Right kidney (tissue), 9 donors: ENCODE measurements at places on chromosomes 6 and 20.

- no peak for DNase-seq
Observed at GRCh38 chr6:52457096-52457495, 37.0 kb downstream of the EFHC1 start.

DNA sequence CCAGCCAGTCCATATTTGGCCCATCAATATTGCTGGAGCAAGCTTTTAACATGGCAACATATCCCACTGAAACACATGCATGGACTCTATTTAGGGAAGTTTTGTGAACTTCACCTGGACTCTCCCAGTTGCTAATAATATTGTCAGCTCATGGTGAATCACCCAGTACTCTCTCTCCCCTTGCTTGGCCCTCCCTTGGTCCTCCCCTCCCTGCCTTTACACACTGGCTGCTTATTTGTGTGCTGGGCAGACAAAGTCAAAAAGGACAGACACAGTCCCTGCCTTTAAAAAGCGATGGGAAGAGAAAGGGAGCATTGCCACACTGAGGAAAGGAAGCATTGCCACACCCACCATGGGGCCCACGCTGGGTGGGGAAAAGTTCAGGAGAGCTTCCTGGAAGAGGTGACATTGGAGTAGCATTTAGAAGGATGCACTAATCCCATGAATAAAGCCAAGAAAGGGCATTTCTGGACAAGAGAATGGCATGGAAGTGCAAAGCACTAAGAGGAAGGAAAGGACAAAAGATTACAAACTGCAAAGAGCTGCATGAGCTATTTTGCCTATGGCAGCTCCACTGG, 143.4 kb upstream of the EXOC2 start:
- DNase-seq = no peak

- DNase-seq = no peak
Observed at GRCh38 chr20:47413189-47413588, 56.7 kb upstream of the ZMYND8 start.

DNA sequence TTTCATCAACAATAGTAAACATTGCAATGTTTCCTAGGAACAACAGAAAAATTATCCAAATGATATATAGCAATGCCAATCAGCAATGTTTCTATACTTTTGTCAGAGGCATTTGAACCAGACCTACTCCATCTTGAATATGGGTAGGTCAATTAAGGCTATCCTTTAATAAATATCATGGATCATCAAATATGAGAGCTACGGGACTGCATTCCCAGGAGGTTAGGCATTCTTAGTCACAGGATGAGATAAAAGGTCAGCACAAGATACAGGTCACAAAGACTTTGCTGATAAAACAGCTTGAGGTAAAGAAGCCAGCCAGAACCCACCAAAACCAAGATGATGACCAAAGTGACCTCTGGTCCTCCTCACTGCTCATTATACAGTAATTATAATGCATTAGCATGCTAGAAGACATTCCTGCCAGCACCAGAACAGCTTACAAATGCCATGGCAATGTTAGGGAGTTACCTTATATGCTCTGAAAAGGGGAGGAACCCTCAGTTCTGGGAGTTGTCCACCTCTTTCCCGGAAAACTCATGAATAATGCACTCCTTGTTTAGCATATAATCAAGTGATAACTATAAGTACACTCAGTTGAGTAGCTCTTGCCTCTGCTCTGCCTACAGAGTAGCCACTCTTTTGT, 8.6 kb upstream of the SERPINB6 start:
- DNase-seq = no peak

DNA sequence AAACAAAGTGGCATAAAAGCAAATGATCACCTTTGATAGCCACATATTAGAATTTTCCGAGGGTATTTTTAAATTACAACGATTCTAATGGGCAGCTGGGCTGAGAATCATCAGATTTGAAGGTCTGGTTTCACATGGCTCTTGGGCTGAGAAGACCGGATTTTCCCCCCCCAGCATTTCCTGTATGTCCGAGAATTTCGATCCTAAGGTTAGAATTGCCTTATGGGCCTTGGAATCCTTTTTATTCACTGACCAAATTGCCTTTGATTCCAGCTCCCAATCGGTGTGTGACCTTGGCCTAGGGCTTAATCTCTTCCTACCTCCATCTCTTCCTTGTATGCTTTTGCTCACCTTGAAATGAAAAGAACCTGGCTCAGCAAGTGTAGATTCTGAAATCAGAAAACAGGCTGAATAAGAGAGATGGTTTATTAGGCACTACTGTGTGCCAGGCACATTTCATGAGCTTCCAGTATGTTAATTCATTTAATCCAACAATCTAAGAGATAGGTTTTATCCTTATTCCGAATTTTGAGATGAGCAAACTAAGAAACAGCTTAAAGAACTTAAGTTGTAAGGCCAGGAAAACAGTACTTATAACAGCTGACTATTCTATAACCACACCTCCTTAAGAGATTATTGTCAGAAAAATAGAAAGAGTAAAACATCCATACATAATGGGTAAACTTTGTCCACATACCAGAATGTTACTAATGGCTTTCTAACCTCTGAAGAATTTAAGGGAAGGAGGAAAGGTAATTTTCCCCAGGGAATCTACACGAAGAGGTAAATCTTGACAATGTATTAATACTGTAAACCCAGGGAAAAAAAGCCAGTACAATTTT, 39.4 kb downstream of the HFE start:
- DNase-seq = no peak

GRCh38 chr6:83132121-83132520, 60.9 kb downstream of the PGM3 start:
- DNase-seq = no peak

DNA sequence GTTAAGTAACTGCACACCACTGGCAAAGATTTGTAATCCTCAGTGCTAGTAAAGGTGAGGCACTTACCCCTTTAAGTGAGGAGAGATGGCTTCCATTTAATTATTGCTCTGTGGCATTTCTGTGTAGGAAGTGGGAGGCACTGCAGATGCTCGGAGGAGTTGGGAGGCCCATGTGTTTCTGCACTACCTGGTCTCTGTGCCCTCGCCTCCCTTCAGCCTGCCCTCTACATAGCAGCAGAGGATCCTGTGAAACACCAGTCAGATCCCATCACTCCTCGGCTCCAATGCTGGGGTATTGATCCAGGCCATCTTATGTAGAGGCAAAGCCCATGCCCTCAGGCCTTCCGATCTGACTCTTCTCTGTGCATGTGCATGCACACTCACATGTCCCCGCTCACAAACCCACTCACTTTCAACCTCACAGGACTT, 67.0 kb downstream of the SLX4IP start:
- no peak for DNase-seq

- DNase-seq = no peak
Observed at GRCh38 chr6:98295515-98296175, 538.7 kb upstream of the POU3F2 start.

DNA sequence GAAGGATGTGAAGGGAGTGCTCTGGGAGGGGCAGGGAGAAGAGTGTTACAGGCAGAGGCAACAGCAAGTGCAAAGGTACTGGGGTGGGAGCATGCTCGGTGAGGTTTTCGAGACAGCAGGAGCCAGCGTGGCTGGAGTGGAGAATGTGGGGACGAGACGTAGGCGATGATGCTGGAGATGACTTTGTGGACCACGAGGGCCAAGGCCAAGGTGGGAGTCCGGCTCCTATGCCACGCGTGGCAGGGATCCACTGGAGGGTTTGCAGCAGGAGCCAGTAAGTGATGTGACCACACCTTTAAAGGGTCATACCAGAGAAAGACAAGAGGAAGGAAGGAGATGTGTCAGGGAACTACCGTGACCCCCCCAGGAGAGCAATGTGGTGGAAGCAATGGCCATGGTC, 7.3 kb downstream of the PTGIS start:
- no peak for DNase-seq

DNA sequence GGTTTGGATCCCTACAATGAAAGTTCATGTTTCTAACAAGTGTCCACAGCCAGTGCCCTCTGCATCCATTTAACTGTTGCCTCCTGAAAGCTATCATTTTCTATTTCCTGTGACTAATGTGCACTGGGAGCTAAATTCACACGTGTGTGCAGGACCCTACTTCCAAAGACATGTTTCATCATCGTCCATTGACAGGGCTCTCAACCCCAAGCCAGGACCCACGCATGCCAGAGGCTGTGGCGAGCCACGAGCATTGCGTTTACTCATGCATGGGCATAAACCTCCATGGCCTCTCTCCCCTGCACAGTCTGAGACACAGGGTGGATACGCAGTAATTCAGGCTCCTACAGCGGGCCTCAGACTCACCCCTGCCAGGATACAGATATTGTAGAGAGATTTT, 153.2 kb downstream of the MAFB start:
- DNase-seq = no peak

- no peak for DNase-seq
Observed at GRCh38 chr20:50540620-50541605, 30.7 kb downstream of the PTPN1 start.

GRCh38 chr20:20267685-20268370, 100.1 kb upstream of the INSM1 start:
- DNase-seq = no peak

- no peak for DNase-seq
Observed at GRCh38 chr20:59190466-59190865, 26.8 kb downstream of the ZNF831 start.

DNA sequence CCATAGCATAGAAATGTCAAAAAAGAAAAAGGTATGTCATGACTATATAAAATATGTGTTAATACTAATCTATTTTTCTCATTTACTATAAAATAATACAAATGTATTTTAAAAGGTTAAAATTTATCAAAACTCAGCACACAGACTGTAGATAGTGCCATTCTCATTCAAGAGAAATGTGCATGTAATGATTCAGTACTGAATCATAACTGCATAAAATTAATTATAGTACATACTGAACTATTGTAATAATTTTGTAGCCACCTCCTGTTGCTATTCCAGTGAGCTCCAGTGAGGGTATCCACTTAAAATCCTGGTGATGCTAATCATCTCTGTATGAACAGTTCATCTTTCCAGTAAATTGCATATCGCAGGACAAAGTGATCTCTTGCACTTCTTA, 82.8 kb downstream of the HMGCLL1 start:
- no peak for DNase-seq

DNA sequence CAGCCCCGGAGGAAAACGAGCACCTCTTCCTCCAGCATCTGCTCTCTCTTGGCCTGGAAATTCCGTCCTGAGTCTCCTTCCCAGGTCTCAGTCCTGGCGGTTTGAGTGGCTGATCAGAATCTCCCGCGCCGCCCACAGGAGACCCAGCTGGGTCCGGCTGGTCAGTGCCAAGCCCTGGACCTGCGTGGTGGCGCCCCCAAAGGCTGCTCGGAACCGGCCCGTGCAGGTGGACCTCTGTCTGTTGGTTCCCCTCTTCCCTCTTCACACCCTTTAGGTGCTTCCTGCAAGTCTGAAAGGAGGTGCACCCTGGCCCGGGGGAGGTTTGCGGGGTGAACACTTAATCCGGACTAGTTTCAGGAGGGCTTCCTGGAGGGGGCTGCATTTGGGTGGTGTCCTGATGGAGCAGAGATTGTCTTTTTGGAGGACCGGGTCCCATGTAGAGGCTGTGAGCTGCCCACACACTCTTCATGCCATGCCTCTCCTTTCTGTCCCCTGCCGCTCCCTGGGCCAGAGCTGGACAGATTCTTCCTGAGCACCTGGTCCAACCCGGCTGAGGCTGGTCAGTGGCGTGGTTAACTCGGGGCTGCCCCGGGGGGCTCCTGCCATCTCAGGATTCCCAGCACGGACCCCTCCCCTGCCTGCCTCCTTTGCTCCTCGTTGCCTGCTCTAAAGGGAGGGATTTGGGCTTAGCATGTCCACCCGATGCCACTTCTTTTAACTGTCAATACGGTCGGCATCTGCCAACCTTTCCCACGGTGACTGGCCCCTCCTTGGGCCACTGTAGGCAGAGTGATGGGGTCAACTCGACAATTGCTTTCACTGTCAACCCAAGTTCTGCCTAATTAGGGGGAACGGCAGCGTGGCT, 16.5 kb upstream of the BHLHE23 start:
- DNase-seq = no peak

DNA sequence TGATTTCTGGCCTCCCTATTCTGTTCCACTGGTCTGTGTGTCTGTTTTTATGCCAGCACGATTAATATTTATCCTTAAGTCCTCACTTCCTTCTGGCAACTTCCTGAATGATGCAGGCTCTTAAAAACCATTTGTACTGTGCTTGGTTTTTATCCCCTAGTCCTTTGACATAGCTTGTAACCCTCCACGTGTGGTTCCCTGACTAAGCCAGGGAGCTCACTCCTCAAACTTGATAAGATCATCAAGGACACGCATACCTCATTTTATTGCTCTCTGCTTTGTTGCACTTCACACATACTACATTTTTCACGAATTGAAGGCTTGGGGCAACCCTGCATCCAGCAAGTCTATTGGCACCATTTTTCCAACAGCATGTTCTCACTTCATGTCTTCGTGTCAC, 166.4 kb upstream of the UST start:
- no peak for DNase-seq

DNA sequence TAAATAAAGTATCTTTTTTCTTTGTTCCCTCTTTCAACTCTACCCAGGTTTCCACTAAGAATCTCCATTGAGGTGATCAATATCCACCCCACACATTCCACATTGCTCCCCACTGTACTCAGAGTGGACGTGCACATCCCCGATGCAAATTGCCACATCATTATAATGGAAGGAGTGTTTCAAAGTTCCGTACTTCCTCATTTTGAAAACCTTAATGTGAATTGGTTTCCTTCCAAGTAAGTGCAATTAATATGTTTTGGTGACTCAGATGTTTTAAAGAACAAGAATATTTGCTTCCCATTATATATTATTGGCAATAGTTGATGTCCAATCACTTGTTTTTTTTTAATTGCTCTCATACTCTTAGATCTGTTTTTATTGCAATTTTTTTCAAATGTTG, 463.6 kb downstream of the HACE1 start:
- DNase-seq = no peak

GRCh38 chr6:2213086-2213485, 32.3 kb downstream of the GMDS start:
- no peak for DNase-seq

GRCh38 chr20:62952968-62953838, 694 bp downstream of the SLC17A9 start:
- no peak for DNase-seq

DNA sequence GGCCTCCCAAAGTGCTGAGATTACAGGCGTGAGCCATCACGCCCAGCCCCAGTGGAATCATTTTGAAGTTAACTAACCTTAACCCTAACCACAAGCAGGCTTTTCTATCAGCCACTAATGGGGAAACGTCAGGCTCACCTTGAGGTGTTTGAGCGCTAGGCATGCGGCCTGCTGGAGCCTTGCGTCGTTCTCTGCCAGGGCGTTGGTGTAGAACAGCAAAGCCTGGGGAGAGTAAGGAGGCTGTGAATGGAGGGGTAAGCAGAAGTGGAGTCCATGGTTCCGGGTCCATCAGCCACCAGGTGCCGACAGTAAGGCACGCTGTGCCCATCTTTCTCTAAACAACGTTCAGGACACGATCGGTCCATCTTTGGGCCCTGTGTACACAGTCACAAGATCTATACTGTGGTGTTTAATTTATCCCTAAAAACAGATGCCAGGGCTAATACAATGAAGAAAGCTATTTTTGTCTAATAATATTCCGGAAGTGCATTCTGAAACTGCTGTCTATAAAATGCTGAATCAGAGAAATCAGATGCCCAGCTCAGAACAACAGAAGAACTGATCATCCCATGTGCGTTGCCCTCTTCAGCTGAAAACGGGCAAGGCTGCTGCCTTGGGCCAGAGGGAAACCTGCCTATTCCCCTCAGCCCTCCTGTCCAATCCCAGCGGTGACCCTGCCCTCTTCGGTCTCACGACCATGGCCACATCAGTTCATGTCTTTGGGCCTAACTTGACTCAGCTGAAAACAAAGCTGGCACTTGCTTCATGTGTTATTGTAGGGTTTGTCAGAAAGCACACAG, 79.6 kb downstream of the PTPN1 start:
- DNase-seq = no peak
